ENCODE measurements at places on chromosomes 3 and 15.

DNA sequence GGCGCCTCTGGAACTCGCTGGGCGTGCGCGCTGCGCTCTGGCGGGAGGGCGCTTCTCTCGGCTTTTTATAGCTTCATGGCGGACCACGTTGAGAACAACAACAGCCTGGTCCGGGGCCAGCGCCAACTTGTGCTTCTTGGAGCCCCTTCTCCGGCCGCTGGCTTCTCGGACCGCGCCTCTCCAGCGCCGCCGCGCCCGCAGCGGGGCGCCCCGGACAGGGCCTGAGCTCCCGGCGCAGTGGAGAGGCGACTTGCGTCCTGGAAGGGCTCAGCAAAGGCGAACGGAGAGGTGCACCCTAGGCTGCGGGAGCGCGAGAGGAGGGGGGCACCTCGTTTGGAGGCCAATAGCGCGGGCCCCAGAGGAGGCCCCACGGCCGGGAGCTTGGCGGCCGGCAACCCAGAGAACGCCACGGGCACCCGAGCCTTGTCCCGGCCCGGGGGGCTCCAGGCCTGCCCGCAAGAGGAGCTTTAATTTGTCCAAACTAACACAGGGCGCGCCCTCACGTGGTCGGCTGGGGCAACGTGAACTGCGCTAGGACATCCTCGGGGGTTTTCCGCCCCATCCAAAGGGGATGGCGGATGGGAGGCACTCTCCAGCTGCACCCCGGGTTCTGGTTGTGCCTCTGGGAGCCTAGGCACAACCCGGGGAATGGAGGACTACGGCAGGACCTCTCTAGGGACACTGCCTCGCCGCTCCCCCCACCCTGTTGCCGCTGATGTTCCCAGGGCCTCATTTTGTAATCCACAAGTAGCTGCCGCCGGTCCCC lies 37.8 kb downstream of the HMCES start:
- peak; percentile 86 for DNase-seq

GRCh38 chr3:25897019-25897418 lies 107.1 kb downstream of the OXSM start:
- DNase-seq, result no peak

DNA sequence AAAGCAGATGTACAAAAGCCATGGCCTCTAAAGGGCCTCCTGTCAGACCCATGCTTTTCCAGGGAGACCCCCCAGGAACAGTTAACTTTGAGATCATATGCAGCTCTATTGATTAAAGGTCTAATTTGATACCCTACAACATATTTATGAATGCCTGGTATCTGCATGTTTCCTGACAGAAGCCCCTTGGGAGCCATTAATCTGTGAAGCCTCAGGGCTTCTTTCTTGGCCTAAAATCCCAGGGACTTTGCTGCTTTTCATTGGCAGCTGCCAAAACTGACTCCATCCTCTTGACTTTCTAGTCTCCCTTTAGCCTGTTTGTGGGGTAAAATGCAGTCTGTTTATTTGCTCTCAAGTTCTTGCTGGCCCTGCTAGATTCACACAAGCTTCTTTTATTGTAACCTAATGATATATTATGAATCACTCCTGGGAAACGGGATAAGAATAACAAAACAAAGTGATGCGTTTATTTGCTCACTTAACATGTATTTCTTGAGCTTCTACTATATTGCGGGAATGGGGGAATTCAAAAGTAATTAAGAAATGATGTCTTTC lies 257.0 kb downstream of the LSAMP start:
- DNase-seq, result no peak

DNA sequence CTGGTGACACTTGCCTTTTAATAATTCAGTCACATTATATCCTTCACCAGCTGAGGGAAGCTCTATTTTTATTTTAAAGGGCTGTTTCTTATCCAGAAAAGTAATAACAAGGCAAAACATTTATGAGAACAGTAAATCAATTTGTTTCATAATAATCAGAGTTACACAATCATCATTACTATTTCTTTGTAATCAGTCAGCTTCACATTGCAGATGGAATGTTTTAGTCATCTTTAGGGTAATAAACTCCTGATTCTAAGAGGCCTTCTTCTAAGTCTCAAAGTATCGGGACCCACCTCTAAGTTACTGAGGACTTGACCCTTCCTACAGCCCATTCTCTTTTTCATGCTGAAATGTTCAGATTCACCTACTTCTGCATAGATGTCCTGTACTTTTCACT lies 298.3 kb upstream of the TGFBR2 start:
- DNase-seq, result no peak

DNA sequence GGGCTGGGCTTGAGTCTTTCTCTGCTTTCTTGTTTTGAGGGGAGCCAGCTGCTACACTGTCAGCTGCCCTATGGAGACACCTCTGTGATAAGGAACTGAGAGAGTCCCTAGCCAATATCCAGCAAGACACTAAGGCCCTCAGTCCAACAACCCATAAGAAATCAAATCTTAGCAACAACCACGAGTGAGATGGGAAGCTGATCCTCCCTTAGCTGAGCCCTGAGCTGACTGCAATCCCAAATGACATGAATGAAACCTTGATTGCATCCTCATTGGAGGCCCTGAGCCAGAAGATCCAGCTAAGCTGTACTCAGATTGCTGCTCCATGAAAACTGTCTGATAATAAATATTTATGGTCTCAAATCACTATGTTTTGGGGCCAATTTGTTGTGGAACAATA lies 302.1 kb upstream of the MME start:
- DNase-seq, result no peak

GRCh38 chr15:32676169-32676568 lies 34.7 kb downstream of the SCG5 start:
- no peak for DNase-seq

GRCh38 chr3:15310491-15311370 lies 21.7 kb downstream of the SH3BP5 start:
- DNase-seq, result no peak

- no peak for DNase-seq
Observed at GRCh38 chr3:179156170-179156569, 8.0 kb downstream of the PIK3CA start.

DNA sequence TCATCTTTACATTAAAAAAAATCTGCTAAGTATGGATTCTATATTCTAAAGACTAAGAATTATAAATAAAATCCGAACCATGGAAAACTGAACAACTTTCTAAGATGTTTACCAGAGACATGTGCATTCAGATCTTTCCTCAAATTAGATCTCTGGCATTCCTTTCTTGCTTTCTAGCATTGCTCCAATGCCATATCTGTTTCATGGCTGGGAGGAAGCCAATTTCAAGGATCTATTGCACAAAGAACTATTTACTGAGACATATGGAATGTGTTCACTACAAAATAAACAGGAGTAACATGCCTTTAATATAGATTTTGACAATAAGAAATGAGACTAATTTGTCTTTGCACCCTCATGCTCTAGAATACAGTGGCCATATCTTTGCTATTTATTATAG lies 45.1 kb upstream of the NANOGP8 start:
- DNase-seq, result no peak

- DNase-seq, result no peak
Observed at GRCh38 chr3:181316482-181316881, 326.9 kb upstream of the DNAJC19 start.

GRCh38 chr3:146139586-146140110 lies 21.3 kb downstream of the PLOD2 start:
- DNase-seq, result no peak

- no peak for DNase-seq
Observed at GRCh38 chr15:78679089-78679511, 38.1 kb upstream of the CHRNB4 start.

GRCh38 chr3:145857956-145858355 lies 303.0 kb downstream of the PLOD2 start:
- DNase-seq, result no peak

DNA sequence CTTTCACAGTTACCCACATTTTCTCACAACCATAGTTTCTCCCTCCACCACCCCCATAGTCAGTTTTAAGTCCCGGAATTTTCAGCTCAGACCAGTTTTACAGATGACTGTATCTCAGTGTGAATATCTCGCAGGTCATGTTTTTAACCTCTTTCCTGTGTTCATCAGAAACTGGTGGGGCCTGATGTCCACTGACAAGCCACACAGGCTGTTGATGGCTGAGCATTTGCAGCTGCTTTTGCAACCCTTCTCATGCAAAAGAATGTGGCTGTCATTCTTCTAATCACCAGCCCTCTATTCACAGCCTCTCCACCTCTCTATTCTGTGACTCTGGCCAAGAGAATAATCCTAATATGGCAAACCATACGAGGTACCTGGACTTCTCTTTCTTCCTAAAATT lies 8.5 kb downstream of the GYG1 start:
- no peak for DNase-seq

GRCh38 chr15:63915209-63915872 lies 81.6 kb upstream of the HERC1 start:
- no peak for DNase-seq

DNA sequence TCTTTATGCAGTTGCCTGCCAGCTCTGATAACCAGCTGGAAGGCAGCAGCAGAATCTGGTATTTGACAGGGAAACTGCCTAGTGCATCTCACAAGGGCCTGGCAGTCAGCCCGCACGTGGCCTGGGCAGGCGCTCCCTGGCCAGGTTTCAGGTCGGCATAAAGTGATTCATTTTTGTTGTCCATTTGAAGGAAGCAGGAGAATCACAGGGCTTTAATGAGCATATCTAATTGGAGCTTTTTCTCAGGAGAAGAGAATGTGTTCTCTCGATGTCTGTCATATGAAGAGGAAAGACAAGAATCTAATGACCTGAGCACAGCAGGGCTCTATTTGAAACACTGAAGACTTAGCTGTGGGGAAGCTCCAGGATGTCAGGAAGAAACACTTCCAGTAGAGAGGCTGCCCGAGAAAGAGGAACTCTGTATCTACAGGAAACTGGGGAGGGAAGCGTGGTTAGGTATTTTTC lies 98.8 kb upstream of the MB21D2 start:
- DNase-seq, result no peak

DNA sequence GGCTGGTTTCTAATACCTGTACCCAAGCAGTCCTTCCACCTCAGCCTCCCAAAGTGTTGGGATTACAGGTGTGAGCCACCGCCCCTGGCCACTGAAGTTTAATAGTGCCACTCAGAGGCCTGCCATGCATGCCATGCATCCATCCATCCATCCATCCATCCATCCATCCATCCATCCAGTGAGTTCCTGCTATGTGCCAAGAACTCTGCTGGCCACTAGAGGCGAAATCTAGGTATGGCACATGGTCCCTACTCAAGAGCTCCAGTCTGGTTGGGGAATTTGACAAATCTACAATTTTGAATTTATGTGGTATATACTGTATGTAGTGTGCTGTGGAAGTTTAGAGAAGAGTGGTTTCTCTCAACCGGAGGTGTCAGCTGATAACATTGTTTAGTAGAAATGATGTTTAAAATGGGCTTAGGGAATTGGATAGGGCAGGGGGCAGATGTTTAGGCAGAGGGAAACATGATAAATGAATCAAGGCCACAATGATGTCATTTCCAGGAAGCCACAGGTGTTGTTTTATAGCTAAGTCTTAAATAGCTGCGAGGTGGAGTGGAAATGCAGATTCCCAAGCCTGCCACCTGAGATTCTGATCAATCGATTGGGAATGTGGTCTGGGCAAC lies 384.4 kb upstream of the C2CD4B start:
- no peak for DNase-seq

DNA sequence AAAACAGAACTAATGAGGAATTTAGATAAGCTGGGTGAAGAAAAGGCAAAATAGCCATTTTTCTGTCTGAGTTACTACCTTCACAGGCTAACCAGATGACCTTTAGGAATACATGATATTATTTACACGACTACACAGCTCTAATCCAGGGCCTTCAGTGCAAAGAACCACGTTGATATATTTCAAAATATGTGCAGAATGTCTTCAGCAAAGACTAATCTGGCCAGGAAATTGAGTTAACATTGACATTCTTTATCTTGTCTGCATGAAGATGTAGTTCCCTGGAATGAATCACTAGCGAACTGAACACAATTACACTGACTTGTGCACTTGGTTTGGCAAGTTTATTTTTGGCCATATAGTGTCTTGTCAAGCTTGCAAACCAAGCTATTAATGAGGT lies 41.5 kb downstream of the PDHB start:
- DNase-seq, result no peak

GRCh38 chr3:12994357-12994606 lies 78.9 kb downstream of the IQSEC1 start:
- DNase-seq, result no peak

GRCh38 chr3:177035676-177036075 lies 161.6 kb downstream of the TBL1XR1 start:
- no peak for DNase-seq

DNA sequence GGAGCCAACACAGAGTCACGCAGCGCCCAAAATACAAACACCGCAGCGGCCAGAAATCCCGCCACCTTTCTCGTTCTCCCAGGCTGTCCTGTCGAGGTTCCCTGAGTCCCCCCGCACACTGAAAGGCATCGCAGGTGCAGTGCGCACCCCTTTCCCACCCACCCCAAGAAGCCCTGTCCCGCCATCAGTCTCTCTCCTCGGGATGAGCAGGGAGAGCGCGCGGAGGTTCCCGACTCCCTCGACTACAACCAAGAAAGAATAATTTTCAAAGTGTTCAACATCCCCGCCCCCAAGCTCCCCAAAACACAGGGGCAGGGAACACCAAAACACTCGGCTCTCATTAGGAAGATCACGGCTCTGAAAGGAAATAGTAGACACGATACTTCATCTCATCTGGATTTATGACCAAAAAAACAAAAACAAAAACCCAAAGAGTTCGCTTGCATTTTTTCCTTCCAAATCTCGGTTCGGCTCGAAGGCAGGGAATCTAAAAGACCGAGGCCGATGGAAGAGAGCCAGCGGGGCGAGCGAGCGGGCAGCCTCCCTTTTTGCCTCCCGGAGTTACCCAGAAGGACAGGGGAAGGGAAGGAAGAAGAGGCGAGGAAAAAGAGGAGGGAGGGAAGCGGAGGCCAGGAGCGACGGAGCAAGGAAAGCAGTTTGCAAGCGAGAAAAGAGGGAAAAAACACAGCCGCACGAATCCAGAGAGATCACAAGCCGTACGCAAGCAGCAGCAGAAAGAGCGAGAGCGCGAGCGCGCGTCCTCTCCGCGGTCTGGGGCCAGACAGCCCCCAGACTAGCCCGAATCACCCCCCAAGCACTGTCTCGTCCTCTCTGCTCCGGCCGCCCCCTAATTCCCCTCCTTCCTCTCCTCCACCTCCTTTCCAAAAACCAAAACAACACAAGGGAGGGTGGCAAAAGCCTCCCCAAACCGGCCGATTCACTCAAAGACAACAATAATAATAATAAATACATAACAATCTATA lies 808 bp downstream of the BCL6 start:
- no peak for DNase-seq

DNA sequence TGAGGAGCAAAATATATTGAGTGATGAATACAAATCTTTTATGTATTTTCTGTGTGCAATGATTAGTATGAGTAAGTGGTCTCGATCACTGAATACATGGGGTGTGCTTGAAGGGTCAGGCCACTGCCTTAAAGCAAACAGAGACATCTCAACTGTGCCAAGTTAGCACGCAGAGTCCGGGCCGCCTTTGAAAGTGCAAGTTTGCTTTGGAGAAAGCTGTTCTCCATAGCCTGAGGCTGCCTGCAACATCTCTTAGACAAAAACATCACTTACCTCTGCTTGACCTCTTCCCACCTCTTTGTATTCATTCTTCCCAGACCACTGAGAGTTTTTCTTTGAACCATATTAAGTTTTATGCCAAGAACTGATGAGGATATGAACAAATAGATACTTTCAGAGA lies 267.0 kb downstream of the ZBTB20 start:
- no peak for DNase-seq

Measured in stimulated activated CD8-positive, alpha-beta memory T cell treated with anti-CD3 and anti-CD28 coated beads, Interleukin-2, amount 100 ng/mL, for 48 hours (primary cell).